Mesothelial cell of epicardium (in vitro differentiated cells): ENCODE measurements at places on chromosomes 4 and X.

DNA sequence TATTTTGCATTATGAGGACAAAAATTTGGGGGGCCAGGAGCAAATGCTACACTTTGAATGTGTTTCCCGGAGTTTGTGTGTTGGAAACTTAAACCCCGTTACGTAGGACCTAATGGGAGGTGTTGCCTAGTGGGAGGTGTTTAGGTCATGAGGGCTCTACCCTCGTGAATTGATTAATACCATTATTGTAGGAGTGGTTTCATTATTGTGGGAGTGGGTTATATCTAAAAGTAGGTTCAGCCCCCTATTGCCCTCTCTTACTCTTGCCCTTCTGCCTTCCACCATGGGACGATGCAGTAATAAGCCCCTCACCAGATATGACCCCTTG is 15.5 kb downstream of the UBA6 start:
- no peak for DNase-seq
- no peak overlapping the region for H3K27ac ChIP-seq
- H3K4me3 ChIP-seq: no peak overlapping the region

DNA sequence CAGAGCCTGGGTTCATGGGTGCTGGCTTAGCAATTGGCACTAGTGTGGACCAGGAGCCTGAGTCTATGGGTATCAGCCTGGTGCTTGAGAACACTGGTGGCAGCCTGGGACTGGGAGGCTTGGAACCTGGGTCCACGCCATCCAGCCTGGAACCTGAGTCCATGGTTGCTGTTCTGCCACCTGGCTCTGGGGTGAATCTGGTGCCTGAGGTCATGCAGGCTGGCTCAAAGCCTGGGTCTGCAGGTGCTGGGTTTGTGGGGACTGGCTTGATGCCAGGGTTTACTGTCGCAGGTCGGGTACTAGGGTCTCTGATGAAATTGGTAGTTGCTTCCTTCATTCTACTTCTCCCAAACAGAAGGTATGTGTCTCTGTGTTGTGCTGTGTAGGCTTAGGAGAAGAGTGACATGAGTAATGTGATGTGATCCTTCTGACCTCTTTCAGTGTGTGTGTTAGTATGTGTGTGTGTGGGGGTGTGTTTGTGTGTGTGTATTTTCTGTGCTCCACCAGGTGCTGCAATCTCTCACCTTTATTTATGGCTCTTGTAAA is 517.0 kb upstream of the EPHA5 start:
- no peaks in the 10 kb centered on the region for H3K36me3 ChIP-seq
- H3K27me3 ChIP-seq: no peaks in the 10 kb centered on the region
- DNase-seq: no peak
- H3K4me3 ChIP-seq: no peak overlapping the region
- H3K27ac ChIP-seq: no peak overlapping the region

DNA sequence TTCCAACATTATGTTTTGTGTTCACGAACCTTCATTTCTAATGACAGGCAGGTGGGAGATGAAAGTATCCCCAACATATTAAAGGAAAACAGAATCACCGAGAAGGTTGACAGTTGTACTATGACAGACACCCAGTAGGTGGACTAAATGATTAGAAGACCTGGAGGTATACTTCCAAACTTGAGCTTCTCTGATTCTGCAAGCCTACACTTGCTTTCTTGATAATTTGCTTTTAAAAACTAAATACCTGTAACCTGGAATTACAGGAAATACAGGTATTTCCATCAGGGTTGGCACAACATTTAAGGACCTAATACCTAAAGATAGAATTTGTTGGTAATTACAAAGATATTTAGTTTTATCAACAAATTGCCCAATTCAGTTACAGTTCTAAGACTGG is 43.4 kb downstream of the C4orf51 start:
- peaks cover 17% of the 10 kb centered on the region for H3K4me1 ChIP-seq
- H3K4me3 ChIP-seq: no peak overlapping the region
- H3K27me3 ChIP-seq: no peaks in the 10 kb centered on the region

DNA sequence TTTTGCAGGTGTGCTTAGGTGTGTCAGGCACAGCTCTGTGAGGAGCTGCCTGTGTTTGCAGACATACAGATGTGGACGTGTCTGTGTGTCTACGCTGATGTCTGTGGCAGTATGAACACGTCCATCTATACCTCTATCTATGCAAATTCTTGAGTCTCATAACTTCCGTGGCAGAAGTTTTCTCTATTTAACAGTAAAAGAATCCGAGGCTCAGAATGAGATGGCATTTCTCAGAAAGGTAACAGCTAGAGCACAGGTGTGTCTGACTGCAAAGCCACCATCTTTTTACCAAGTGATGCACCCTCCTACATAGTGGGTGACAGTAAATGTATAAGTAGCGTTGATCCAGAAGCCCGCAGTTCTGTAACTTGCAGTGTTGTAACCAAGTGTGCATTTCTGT is 39.9 kb upstream of the CYP4V2 start:
- no peaks in the 10 kb centered on the region for H3K4me1 ChIP-seq
- H3K27me3 ChIP-seq: peaks cover 7% of the 10 kb centered on the region
- peaks cover 31% of the 10 kb centered on the region for H3K36me3 ChIP-seq
- H3K27ac ChIP-seq: no peak overlapping the region

- no peak overlapping the region for H3K27ac ChIP-seq
- peaks cover 2% of the 10 kb centered on the region for H3K36me3 ChIP-seq
- no peak for DNase-seq
- peaks cover 37% of the 10 kb centered on the region for H3K4me1 ChIP-seq
- H3K4me3 ChIP-seq: no peak overlapping the region
Measured at GRCh38 chrX:23901805-23902204, 5.9 kb downstream of the APOO start.

DNA sequence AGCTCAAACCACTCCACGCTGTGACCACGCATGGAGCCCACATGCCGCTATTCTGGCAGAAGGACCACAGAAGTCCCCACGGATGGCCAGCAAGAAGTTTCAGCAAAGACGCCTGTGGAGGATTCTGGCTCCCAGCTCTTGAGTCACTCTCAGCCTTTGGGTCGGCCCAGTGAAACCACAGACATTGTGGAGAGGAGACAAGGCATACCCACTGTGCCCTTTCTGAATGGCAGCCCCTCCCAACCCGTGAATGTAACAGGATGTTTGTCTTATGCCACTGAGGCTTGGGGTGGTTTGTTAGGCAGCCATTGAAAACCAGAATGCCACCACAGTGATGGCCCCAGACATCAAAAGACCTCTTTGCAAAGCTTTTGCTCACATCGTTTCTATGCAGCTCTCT is 42.7 kb downstream of the ABLIM2 start:
- H3K36me3 ChIP-seq: no peaks in the 10 kb centered on the region
- peaks cover 9% of the 10 kb centered on the region for H3K27me3 ChIP-seq
- peaks cover 8% of the 10 kb centered on the region for H3K4me1 ChIP-seq
- no peak for DNase-seq
- H3K27ac ChIP-seq: no peak overlapping the region

DNA sequence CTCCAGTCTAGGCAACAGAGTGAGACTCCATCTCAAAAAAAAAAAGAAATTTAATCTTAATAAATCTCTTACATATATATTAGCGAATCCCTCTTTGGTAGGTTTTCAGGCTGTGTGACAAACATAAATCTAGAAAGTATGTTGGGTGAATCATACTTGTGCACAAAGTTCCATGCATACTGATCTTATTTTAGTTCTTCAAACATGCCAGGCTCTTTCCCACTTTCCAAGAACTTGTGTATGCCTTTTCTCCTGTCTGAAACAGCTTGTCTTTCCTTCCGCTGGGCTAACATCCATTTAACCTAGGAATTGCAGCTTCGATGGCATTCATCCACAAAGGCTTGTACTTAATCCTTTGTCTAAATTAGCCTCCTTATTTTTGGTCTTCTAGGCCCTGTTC is 156.6 kb upstream of the CASK start:
- no peaks in the 10 kb centered on the region for H3K36me3 ChIP-seq
- H3K27me3 ChIP-seq: no peaks in the 10 kb centered on the region
- H3K4me3 ChIP-seq: no peak overlapping the region

DNA sequence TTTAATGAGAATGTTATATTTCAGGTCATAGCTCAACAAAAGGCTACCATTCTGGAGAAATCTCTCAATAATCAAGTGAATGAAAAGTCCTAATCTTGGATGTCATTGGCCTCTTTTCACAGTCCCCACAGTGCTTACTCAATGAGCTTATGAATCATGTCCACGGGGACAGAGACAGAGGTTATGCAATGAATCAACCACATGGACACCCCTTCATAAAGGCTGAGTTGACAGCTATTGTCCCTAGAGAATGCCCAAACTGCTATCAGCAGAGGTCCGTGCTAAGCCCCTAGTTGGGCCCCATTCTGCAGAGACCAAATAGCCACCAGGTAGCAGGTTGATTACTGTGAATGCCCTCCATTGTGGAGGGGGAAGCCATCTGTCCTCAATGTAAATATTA is 158.1 kb downstream of the LHFPL1 start:
- no peaks in the 10 kb centered on the region for H3K4me1 ChIP-seq
- no peak overlapping the region for H3K4me3 ChIP-seq
- H3K36me3 ChIP-seq: no peaks in the 10 kb centered on the region
- no peak for DNase-seq

GRCh38 chr4:82525307-82525911 is 36.4 kb downstream of the TMEM150C start:
- H3K27ac ChIP-seq: peak overlapping the region; percentile 65
- H3K4me1 ChIP-seq: peaks cover 13% of the 10 kb centered on the region
- H3K36me3 ChIP-seq: no peaks in the 10 kb centered on the region
- peaks cover 2% of the 10 kb centered on the region for H3K27me3 ChIP-seq
- H3K4me3 ChIP-seq: no peak overlapping the region

GRCh38 chr4:137661693-137662092 is 129.4 kb upstream of the PCDH18 start:
- peak overlapping the region; percentile 35 for H3K27ac ChIP-seq
- no peak for DNase-seq
- H3K36me3 ChIP-seq: no peaks in the 10 kb centered on the region
- H3K4me1 ChIP-seq: peaks cover 51% of the 10 kb centered on the region

- no peak overlapping the region for H3K27ac ChIP-seq
- H3K4me3 ChIP-seq: no peak overlapping the region
- peaks cover 24% of the 10 kb centered on the region for H3K36me3 ChIP-seq
- no peak for DNase-seq
Measured at GRCh38 chr4:95165926-95166524, 382.7 kb downstream of the UNC5C start.

DNA sequence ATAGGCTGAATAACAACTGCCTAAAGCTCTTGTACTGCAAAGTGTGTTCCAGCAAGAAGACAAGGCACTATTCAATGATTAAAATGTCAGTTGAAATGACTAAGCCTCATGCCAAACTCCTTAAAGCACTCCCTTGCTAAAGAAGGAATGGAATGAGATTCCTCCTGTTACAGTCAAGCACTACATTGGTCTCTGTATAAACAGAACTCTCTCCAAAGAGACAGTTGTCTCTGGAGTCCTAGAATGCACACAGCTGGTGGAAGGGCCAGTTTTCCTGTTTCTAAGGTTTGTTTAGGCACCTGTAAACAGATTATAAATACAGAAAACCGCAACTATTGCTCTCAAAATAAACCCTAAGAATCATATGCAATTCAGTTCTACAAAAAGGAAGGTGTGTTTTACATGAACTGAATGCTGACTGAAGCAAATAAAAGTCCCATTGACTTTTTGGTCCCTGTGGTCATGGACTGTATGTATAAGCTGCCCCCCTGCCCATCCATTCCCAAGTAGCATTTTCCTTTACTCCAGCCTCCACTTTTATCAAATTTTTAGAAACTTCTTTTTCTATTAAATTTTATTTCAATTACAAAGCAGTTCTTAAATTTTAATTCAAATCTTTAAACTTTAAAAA is 47.0 kb downstream of the FAT1 start:
- no peaks in the 10 kb centered on the region for H3K27me3 ChIP-seq
- no peak overlapping the region for H3K4me3 ChIP-seq
- DNase-seq: no peak
- peaks cover 4% of the 10 kb centered on the region for H3K36me3 ChIP-seq
- peaks cover 50% of the 10 kb centered on the region for H3K4me1 ChIP-seq
- H3K27ac ChIP-seq: peak overlapping the region; percentile 97

GRCh38 chr4:8552024-8552423 is 28.2 kb upstream of the GPR78 start:
- H3K27me3 ChIP-seq: no peaks in the 10 kb centered on the region
- no peak for DNase-seq
- peaks cover 22% of the 10 kb centered on the region for H3K4me1 ChIP-seq
- H3K4me3 ChIP-seq: no peak overlapping the region
- no peak overlapping the region for H3K27ac ChIP-seq

GRCh38 chrX:68273887-68274286 is 159.4 kb downstream of the OPHN1 start:
- DNase-seq: no peak
- H3K27me3 ChIP-seq: no peaks in the 10 kb centered on the region
- no peak overlapping the region for H3K27ac ChIP-seq
- no peaks in the 10 kb centered on the region for H3K4me1 ChIP-seq

DNA sequence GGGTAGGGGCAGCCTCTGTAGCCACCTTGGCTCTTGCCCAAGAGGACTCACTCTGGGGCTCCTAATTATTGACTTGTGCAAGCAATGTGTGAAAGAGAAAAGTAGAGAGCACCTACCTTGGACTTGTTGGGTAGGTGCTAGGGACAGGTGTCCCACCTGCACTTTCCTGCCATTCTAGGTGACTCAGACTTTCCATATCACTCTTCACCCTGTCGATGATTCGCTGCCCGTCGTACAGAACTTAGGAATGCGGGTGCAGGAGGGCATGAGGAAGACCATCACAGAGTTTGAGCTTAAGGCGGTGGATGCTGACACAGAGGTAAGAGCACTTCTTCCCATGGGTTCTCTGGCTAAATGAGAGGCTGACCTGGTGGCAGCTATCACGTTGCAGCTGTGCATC is 87.3 kb upstream of the ANXA3 start:
- H3K27ac ChIP-seq: no peak overlapping the region
- no peak for DNase-seq
- no peak overlapping the region for H3K4me3 ChIP-seq
- no peaks in the 10 kb centered on the region for H3K27me3 ChIP-seq

DNA sequence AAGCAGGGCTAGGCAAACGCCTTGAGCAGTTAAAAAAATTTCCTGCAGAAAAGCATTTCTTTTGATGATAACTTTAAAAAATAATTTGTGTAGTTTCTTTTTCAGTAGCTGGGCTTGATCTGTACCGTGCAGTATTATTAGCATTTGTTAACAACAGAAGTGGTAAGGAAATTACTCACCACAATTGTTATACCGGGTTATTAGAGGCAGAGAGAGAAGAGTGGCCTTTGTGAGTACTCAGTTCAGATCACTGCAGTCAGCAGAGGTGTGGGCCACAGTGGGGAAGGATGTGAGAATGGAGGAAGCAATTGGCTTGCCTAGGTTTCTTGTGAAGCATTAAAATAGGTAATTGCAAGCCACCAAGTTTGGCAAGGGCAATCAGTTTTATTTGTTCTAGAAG is 14.3 kb upstream of the IL21 start:
- H3K4me1 ChIP-seq: peaks cover 35% of the 10 kb centered on the region
- H3K4me3 ChIP-seq: no peak overlapping the region
- H3K27ac ChIP-seq: no peak overlapping the region
- no peak for DNase-seq
- H3K27me3 ChIP-seq: no peaks in the 10 kb centered on the region

GRCh38 chr4:104210420-104210819 is 284.3 kb downstream of the CXXC4 start:
- peaks cover 3% of the 10 kb centered on the region for H3K27me3 ChIP-seq
- no peak overlapping the region for H3K27ac ChIP-seq
- H3K4me1 ChIP-seq: no peaks in the 10 kb centered on the region
- no peak overlapping the region for H3K4me3 ChIP-seq
- no peaks in the 10 kb centered on the region for H3K36me3 ChIP-seq
